NCI-H345 (cell line): ENCODE measurements at places on chromosomes 13 and 19.

GRCh38 chr19:23810496-23810895, 51.8 kb upstream of the ZNF681 start:
- no peak for DNase-seq

DNA sequence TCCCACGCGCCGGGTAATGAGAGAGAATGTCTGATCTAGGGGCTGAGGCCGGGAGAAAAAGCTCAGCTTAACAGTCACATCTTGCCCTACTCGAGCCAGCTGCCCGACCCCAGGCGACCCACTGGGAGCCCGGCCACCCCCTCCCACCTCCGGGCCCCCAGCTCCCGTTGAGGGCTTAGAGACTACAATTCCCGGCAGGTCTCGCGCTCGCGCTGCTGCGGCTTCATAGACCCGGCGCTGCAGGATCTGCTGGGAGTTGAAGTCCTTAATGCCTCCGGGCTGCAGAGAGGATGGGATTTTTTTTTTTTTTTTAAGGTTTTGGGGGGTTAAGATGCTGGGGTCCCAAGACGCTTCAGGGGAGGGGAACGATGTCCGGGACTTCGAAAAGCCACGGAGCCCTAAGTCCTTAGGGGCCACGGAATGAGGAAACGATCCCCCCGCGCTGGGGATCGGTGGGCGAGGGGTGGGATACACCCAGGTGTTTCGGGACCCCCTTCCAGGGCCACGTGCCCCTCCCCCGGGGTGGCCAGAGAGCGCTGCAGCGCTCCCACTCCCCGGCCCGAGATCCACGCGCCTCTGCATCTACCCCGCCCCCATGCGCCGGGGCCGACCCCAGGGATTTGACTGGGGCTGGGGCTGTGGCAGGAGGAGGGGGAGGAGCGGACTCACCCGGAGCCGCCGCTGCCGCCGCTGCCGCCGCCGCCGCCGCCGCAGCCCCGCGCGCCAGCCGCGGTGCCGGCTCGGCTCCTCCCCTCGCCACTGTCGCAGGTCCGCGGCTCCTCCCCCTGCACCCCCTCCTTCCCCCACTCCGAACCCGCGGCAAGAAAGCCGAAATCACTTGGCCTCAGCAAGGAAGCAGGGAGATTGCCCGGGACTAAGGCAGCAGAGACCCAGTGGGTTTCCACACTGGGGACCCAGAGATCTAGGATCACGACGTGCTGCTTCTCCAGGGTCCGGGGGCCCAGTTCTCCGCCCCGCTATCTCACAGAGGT, at the start of gene SYT3:
SYT3 (minus strand) TSS at position 761 of the 992 bp plus-strand sequence. CDS start 2,470 bp downstream, outside the sequence.
- DNase-seq = peak; percentile 1

- DNase-seq = no peak
Measured at GRCh38 chr13:74017301-74018061, 116.7 kb downstream of the KLF12 start.

GRCh38 chr19:55652311-55653128, 2.3 kb upstream of the U2AF2 start:
- DNase-seq = no peak

GRCh38 chr13:23212671-23213070, 31.9 kb downstream of the SGCG start:
- DNase-seq = no peak

DNA sequence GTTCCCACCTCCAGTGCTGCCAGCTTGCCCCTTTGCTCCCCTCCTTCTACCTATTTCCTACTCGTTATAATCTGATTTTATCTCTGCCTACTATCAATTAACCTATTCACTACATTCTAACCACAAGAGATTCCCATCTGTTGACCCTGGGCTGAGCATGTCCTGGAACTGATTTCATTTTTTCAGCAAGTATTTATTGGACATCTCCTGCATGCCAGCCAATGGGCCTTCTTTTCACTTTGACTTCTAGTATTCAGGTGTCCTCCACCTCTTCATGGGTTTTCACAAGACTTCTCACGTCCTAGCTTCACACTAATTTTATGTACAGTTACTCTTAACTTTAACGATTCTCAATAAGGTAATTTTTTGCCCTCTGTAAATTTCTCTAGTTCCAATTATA, 282.7 kb upstream of the KLHL1 start:
- no peak for DNase-seq

GRCh38 chr19:3389876-3390371, 23.5 kb downstream of the NFIC start:
- peak; percentile 73 for DNase-seq

DNA sequence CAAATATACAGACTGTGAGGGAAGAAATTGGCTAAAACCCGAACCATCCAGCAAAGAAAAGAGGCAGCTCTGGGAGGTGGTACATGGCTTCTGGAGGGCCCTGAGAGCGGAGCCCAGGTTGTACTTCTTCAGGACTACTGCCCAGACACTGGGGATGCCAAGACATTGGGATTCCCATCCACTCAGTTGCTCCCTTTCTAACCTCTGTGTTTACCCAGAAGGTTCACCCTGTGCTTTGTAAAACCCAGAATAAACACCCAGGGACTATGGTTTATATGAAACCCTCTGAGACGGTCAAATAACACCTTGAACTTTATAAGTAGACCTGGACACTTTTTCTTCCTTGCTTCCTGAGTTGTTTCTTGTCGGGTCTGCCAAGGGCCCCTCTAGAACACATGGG, 9.7 kb downstream of the MEIOSIN start:
- no peak for DNase-seq

DNA sequence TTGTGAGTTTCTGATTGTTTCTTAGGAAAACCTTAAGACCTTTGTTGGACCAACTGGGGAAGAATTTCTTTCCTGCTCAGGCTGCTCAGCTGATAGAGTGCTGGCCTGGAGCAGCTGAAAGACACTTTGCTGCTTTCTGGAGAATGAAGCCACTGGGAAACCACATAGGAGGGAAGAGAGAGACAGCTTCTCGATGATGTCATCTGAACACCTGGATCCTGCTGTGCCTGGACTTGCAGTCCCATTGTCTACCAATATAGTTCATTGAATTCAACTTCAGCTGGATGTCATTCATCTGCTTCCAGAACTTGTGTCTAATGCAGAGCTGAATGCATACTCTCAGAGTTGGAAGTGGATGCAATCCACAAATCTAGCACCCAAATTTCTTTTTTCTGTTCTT, 34.3 kb upstream of the TSHZ3 start:
- no peak for DNase-seq

DNA sequence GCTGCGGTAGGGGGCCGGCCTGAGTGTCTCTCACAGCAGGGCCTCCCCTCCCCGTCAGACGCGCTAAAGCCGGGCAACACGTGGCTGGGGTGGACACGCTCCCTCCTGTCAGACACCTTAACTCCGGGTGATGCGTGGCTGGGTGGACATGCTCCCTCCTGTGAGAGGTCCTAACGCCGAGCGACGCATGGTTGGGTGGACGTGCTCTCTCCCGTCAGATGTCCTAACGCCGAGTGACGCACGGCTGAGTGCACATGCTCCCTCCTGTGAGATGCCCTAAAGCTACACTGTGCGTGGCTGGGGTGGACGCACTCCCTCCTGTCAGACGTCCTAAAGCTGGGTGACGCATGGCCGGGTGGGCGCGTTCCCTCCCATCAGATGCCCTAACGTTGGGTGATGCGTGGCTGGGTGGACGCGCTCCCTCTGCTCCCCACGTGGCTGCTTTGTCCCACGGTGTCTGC, 126.1 kb upstream of the MCF2L start:
- DNase-seq = no peak

DNA sequence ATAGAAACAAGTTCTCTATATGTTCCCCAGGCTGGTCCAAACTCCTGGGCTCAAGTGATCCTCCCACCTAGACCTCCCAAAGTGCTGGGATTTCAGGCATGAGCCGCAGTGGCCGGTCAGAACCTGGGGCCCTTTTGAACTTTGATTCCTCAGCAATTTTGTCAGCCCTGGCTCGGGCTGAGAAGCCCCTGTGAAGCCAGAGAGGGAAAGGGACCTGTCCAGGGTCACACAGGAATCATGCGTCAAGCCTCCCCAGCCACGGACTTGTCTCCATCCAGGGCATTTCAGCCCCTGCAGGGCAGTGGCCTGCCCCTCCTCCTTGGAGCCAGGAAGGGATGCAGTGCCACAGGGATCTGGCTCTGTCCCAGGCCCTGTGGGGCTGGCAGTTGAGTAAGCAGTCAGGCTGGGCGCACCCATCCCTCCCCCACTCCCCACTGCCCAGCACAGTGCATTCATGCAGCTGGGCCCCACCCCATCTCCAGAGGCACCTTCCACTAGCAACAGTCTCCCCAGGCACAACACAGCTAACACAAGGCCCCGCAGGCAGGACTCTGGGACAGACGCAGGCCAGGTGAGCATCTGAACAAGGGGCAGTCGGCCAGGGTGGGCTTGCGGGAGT, at the start of gene CAPS:
CAPS (plus strand) TSS at position 516 of the 619 bp plus-strand sequence. CDS start 153 bp downstream, outside the sequence.
- no peak for DNase-seq
